Stimulated activated CD4-positive, alpha-beta T cell treated with anti-CD3 and anti-CD28 coated beads, Interleukin-1b, Interleukin-23, amount 100 ng/mL, for 1 hour (primary cell): ENCODE measurements at places on chromosomes 7 and 10.

GRCh38 chr7:34245246-34245645 is 339.9 kb downstream of the BMPER start:
- DNase-seq = no peak

GRCh38 chr10:123392182-123392963 is 238.2 kb downstream of the BUB3 start:
- DNase-seq = no peak

- DNase-seq = no peak
These were observed 292.2 kb upstream of the ZWINT start for GRCh38 chr10:56653289-56653688.

- DNase-seq = no peak
These were observed 33.2 kb upstream of the NAMPT start for GRCh38 chr7:106317971-106318370.

DNA sequence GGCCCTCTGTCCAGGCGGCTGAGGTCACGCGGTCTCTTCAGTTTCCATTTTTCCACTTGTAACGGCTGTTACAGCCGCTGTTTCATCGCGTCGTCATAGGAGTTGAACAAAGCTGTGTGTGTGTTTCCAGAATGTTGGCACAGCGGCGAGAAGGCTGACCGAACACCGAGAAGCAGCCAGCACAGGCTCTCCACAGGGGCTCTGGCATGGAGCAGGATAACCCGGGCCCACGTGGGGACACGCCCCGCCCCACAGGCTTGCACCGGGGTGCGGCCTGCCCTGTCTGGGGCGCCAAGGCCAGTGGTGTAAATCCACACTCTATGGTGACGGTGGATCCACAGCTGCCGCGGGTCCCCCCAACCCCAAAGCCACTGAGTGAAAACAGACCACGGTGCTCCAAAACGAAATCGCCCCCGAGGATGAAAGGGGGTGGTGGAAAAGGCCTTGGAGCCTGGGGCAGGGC is 448.2 kb downstream of the DNAJB6 start:
- DNase-seq = no peak

GRCh38 chr7:113922049-113922448 is 3.2 kb upstream of the PPP1R3A start:
- DNase-seq = no peak

DNA sequence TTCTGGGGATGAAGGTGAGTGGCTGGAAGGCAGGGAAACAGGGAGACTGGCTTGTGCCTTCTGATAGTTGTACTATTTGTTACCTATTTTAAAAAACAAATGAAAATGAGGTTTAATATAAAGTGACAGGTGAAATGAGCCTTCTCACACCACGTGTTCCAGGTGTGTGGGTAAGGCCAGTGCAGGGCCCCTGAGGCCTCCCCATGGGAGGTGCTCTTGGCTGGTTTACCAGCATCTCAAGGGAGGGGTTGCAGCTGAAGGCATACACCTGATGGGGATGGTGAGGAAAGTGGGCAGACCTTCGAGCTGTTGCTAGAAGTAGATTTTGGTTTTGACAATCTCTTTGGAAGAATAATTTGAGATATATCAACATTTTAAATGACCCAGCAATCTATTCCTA is 103.6 kb downstream of the ARHGAP22 start:
- no peak for DNase-seq

DNA sequence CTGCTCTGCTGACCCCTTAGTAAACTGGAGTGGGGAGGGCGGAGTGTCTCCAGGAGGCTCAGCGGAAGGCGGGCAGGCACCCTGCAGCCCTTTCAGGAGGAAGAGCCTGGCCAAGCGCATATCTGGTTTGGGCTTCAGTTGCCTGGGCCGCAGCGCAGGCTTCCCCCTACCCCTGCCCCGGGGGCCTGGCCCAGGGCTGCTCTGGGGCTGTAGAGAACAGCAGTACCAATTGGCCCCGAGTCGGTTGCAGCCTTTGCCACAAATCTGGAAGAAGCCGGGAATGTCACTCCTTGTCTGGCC is 28.1 kb upstream of the JAKMIP3 start:
- DNase-seq = no peak

- no peak for DNase-seq
These were observed 93.4 kb downstream of the RTKN2 start for GRCh38 chr10:62175251-62175650.

DNA sequence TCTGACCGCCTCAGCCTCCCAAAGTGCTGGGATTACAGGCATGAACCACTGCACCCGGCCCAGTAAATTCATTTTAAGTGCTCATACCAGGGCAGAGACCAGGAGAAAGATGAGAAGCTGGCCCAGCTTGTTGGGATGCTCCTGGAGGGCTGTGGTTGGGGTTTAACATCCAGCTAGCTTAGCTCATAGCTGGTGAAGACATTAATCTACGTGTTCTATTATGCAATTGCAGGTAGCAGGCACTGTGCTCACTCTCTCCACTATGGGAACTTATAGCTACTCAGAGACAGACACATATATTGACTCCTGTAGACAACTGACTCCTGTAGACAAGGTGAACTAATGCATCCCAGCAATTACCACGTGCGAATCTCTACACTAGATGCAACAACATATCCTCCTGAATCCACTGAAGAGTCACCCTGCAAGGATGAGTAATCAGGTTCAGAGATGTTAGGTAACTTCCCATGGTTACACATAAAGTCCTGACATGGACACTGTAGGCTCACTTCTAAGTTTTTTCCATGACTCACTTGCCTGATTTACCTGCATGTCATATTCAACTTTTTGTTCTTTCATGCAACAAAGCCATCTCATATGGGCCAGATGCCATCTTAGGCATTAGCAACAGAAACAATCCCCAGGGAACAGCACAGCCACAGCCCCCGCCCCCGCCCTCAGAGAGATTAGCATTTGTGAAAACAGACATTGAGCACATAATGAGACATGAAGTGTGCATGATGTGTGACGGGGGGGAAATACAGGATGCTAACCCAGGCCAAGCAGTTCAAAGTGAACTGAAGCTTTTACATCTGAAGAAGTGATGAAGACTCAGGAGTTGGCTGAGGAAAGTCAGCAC is 37.2 kb downstream of the ERLIN1 start:
- peak; percentile 35 for DNase-seq
